ENCODE measurements at places on chromosomes 1 and 21.

DNA sequence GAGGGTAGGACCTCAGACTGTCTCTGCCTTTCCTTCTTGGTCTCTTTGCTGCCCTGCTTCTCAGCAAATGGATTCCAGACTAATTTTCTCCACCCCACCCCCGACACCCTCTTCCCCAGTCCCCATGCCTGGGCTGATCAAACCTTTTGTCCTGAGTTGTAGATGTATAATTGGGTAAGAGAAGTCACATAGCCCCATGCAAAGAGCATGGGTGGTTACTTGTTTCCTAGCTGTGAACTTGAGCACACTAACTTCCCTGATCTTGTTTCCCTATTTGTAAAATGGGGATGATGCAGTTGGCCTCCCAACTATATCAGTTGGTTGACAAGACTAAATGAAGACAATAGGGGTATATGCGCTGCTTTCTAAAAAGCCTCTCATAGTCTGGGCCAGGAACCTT lies 9.2 kb downstream of the PADI6 start:
- DNase-seq: no peak

DNA sequence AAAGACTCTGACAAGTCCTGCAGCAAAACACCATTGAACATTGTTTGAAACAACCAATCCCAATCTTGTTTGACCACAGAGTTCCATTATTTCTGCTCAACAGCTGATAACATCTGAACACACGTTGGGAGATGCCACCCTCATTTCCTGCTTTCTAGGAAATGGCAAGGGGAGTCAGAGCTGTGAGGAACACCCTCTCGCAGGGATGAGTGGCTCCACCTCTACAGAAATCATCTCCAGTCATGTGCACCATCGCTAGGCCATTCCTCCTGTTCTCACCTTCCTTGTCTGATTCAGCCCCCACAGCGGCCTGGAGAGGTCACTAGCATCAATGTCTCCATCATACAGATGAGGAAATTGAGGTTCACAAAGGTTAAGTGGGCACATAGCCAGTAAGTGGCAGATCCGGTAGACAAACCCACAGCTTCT lies 22.4 kb upstream of the RUNX3 start:
- DNase-seq: no peak

GRCh38 chr1:155012026-155012546 lies 9.5 kb downstream of the ZBTB7B start:
- no peak for DNase-seq

GRCh38 chr1:110636149-110636935 lies 30.2 kb upstream of the KCNA2 start:
- DNase-seq: no peak

DNA sequence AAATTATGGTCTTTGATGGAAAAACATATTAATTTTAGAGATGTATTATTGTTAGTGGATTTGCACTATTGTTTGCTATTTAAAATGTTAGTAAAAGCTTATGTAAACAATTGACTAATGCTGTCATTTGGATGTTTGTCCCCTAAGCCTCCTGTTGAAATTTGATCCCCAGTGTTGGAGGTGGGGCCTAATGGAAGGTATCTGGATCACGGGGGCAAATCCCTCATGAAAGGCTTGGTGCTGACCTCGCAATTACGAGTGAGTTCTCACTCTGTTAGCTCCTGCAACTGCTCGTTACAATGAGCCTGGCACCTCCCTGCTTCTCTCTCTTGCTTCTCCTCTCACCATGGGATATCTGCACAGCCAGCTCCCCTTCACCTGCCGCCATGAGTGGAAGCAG lies 14.3 kb downstream of the TMEM35B start:
- no peak for DNase-seq

All from fibroblast of upper back skin (primary cell).